Left forelimb (tissue), 1 donor: ENCODE measurements at places on chromosomes 13 and 19.
A peak's percentile ranks its signal among the peaks of the same experiment; 100 is the strongest.

GRCh38 chr13:113927661-113928581 is 46.0 kb downstream of the C13orf46 start:
- peak; percentile 66 for DNase-seq

DNA sequence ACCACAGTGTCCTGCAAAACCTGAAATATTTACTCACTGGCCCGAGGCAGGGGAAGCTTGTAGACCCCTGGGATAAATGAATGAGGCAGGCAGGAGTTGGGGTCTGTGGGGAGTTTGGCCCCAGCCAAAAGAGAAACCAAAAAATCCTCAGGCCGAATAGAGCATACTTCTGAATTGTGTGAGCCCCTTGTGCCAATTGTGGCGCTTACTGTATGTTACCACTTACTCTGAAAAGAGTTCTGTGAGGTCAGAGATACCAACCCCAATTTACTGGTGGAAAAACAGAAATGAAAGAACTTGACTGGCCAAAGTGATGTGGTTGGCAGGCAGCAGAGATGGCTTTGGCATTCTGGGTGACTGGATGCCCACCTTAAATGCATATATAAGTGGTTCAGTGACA is 6.9 kb downstream of the CARM1 start:
- no peak for DNase-seq

DNA sequence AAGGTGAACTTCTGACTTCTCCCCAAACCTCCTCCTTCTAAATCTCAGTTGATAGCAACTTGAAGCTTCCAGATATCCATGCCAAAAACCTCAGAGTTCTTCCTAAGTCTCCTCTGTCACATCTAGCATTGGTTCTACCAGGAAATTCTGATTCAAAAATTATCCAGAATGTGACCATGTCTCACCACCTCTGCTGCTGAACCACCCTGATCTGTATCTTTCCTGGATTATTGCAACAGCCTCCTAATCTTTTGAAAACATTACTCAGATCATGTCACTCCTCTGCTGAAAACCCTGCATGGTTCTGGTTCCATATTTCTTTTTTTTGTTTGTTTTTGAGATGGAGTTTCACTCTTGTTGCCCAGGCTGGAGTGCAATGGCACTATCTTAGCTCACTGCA is 78.7 kb upstream of the TNFSF11 start:
- DNase-seq: no peak

GRCh38 chr13:112392719-112393118 is 16.6 kb downstream of the SPACA7 start:
- no peak for DNase-seq

GRCh38 chr13:74644229-74644628 is 510.0 kb upstream of the KLF12 start:
- no peak for DNase-seq

DNA sequence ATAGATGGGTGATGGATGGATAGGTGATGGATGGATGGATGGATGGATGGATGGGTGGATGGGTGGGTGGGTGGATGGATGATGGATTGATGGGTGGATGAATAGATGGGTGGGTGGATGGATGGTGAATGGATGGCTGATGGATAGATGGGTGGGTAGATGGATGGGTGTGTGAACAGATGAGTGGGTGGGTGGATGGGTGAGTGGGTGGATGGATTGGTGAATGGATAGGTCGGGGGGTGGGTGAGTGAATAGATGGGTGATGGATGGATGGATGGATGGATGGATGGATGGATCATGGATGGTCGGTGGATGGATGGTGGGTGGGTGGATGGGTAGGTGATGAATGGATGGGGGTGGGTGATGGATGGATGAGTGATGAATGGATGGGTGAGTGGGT is 3.5 kb downstream of the SMIM24 start:
- no peak for DNase-seq

- DNase-seq: no peak
Observed at GRCh38 chr13:38636073-38636472, 50.8 kb upstream of the FREM2 start.

DNA sequence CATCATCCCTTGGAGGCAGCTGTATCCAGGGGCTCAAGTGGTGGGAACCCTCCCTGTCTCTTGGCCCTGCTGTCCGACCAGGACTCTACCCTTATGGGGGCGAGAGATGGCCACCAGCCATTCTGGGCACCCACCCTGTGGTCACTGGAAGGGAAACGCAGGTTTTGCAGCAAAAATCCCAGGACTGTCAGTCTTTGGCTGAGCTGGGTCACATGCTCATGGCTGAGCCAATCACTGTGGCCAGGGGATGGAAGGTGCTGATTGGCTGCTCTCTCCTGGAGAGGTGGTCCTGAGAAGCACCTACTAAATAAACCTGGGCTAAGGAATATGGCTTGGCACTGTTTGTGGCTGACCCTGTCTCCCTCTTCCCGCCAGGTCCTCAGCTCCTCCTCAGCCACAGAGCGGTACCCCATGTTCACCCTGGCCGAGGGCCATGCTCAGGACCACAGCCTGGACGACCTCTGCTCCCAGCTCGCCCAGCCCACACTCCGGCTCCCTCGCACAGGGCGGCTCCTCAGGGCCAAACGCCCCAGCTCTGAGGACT is 8.9 kb downstream of the ATG4D start:
- no peak for DNase-seq

DNA sequence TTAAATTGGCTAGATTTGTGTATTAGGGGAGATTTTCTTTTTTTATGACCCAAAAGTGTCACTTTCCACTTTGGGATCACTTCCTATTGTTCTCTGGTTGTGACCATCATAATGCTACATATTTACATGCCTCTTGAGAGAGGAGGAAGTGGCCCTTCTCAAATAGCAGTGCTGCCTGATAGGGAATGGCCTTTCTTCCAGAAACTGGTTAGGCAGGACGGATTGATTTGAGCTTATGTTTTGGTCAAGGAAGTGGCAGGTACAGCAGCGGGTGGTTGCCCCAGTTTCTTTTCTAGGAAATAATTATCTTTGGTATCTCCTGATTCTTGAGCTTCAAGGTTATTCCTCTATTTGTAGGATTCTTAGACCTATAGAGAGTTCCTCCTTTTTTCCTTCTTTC is 21.9 kb upstream of the WTIP start:
- no peak for DNase-seq
